ENCODE measurements at places on chromosomes 6 and 20. TPM values are rescaled to one million over a fixed set of nuclear protein-coding genes. Genes with fewer than 3 reads are reported as not detected.

- no peaks in the 10 kb centered on the region for H3K27me3 ChIP-seq
- H3K4me1 ChIP-seq: peaks cover 17% of the 10 kb centered on the region
- no peak overlapping the region for H3K27ac ChIP-seq
- no peak for DNase-seq
Observed at GRCh38 chr20:1463971-1464570, 2.6 kb downstream of the NSFL1C start.

DNA sequence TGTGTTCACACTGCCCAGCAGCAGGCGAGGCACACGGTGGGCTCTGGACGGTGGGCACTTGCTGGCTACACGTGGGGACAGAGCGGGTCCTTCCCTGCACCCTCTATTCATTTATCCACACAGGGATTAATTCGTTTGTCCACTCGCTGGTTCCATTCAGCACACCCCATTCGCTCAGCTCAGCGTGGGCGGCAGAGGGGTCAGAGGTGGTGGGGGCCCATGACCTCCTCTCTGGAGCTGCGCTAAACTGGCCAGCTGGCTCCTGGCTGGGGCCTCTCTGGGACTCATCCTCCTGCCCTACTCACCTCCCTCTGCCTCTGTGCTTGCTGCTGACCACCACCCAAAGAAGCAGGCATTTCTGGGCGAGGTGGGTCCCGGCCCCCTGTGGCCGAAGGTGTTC is 21.4 kb upstream of the RBBP8NL start:
- H3K4me1 ChIP-seq: no peaks in the 10 kb centered on the region
- H3K4me3 ChIP-seq: no peak overlapping the region
- H3K27ac ChIP-seq: no peak overlapping the region
- H3K36me3 ChIP-seq: no peaks in the 10 kb centered on the region
- peaks cover 89% of the 10 kb centered on the region for H3K27me3 ChIP-seq
- DNase-seq: no peak

DNA sequence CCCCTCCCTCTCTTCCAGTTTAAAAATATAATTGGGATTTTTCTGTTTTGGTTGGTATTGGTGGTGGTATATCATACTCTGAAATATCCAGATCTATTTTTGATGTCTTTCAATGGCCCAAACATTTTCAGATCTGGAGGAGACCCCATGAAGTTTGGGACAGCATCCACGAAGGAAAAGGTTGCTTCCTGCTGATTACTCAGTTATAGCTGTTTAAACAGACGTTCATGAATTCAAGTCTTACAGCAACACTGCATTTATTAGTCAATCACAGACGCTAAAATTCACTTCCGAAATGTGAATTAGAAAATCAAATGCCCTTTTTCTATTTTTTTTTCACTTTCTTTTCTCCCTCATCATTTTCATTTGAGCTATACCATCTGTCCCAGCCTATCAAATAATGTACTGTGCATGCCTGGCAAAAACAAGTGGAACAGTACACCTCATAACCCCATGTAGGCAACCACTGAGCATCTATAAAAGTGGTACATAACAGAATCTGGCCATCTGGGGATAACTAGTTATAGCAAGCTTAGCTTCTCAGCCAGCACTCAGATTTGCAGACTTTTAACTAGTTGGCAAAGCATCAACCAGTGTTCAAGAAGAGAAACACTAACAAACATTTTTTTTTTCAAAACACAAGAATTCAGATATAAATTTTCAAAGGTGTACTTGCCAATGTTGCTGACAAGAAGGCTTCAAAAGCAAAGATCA is 124.5 kb downstream of the HIVEP2 start:
- no peak for DNase-seq
- no peak overlapping the region for H3K27ac ChIP-seq
- no peaks in the 10 kb centered on the region for H3K4me1 ChIP-seq
- H3K36me3 ChIP-seq: 0 out of 2 replicates have a peak, but pooled peaks cover 6% of the 10 kb centered on the region

DNA sequence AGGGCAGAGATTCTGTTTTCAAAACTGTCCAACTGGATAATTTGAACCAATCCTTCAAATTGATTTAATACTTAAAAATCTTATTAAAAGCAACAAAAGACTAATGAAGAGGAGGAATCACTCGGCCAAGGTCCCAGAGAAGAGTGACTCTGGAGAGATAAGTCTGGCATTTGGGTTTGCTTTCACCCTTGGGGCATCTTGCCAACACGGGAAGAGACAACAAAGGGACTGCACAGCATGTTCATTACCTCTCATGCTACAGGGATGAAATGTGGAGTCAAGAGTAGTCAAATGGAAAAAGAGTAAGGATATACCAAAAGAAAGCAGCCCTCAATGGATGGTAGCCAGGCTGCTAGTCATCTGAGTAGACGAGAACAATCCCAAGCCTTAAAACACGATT is 68.2 kb downstream of the KHDRBS2 start:
- H3K36me3 ChIP-seq: no peaks in the 10 kb centered on the region
- H3K4me1 ChIP-seq: no peaks in the 10 kb centered on the region
- DNase-seq: no peak
- H3K27ac ChIP-seq: no peak overlapping the region

DNA sequence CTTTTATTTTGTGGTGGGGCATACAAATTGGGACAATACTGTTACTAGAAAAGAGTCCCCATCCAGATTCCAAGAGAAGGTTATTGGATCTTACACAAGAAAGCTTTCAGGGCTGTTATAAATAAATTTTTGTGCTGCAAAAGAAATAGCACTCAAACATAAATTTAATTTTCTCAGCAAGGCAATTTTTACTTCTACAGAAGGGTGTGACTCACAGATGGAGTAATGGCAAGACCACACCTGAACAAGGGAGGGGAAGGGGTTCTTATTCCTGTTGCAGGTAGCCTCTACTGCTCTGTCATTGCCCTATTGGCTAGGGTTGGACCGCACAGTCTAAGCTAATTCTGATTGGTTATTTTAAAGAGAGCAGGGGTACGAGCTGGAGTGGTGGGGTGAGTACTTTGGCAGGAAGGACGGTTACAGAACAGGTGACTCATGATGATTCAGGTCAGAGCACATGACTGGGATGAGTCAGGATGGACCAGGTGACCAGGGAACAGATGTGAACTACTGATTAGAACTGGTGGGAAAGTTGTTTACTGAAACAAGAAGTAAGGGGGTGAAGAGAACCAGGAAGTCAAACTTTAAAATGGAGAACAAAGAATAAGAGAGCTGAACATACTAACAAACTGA is 41.1 kb downstream of the CNR1 start:
- H3K4me3 ChIP-seq: no peak overlapping the region
- H3K4me1 ChIP-seq: no peaks in the 10 kb centered on the region
- H3K36me3 ChIP-seq: no peaks in the 10 kb centered on the region
- DNase-seq: no peak

DNA sequence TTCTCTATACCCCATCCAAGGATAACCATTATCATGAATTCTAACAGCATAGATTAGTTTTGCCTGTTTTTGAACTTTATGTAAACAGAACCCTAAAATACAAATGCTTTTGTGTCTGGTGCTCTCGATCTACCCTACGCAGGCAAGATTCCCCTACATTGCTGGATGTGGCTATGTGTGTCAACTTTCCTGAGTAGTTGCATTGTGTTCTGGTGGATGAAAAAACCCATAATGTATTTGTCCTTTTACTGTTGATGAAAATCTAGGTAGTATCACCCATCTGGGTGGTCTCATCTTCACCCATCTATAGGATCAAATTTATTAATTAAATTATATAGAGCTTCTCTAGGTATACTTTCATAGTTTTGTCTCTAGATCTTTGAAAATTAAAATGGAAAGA is 211.7 kb downstream of the ANKRD60 start:
- H3K4me1 ChIP-seq: peaks cover 84% of the 10 kb centered on the region
- H3K36me3 ChIP-seq: no peaks in the 10 kb centered on the region
- no peaks in the 10 kb centered on the region for H3K27me3 ChIP-seq
- H3K4me3 ChIP-seq: no peak overlapping the region
- peak overlapping the region; percentile 93 for H3K27ac ChIP-seq
- DNase-seq: no peak

DNA sequence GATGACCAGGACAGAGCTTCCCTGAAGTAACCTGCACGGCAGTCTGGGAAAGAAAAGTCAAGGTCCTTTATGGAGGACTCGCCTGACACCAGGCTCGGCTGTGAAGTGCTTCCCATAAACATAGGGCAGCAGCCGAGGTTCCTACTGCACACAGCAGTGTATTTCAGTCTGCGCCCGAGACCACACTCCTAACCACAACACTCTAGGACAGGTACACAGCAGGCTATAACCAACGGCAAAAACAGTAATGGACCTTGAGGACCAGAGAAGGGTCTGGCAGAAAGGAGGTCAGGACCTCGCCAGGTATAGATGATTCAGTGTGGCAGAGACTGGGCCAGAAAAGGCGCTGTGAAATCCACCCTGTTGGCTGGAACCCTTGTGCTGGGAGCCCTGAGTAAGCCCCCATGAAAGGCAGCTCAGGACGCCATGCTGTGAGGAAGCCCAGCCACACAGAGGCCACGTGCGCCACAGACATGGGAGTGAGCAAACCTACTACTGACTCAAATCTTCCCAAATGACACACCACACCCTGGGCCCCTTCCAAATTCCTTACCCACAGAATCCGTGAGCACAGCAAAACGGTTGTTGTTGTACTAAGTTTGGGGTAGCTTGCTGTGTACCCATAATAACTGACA is 129.6 kb upstream of the CST7 start:
- no peak for DNase-seq
- H3K4me1 ChIP-seq: no peaks in the 10 kb centered on the region
- no peak overlapping the region for H3K27ac ChIP-seq
- H3K27me3 ChIP-seq: 0 out of 2 replicates have a peak, but pooled peaks cover 3% of the 10 kb centered on the region

DNA sequence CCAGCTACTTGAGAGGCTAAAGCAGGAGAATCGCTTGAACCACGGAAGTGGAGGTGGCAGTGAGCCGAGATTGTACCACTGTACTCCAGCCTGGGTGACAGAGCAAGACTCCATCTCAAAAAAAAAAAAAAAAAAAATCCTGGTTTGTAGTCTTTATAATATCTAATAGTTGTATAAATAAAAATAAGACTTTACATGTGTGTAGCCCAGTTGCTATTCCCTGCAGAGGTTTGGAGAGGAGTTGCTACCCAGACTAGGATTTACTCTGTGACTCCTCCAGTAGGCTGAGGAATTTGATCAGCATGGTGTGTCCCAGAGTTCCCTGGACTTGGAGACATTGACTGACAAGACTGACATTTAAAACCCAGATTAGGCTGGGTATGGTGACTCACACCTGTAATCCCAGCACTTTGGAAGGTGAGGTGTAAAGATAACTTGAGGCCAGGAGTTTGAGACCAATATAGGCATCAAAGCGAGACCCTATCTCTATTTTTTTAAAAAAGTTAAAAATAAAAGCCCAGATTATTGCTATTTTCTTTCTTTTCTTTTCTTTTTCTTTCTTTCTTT is 10.2 kb downstream of the CHMP4B start:
- no peak for DNase-seq
- H3K4me1 ChIP-seq: peaks cover 19% of the 10 kb centered on the region
- peaks cover 23% of the 10 kb centered on the region for H3K36me3 ChIP-seq
- H3K27me3 ChIP-seq: no peaks in the 10 kb centered on the region

DNA sequence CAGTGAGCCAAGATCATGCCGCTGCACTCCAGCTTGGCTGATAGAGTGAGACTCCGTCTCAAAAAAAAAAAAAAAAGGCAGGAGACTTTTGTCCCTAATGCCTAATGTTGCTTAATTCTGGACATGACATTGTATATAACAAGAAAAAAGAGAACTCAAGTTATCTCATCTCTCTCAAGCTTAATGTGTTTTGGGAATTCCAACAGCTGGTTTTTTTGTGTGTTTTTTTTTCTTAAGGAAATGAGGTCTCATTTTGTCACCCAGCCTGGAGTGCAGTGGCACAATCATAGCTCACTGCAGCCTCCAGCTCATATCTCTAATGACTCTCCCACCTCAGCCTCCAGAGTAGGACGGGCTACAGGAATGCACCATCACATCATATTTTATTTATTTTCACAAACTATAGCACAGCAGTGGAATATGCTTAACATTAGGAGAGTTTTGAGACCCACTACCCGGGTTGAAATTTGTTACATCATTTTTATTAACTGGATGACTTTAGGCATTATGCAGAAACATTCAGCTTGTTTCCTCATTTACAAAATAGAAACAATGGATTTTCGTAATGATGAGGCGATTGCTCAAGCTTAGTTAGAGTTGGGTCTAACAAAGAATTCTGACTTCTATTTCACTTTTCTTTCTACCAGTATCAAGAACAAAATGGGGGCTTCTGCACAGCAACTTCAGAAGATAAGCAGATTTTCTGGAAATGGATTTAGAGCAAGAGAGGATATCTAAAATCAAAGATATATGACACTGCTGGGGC is 104.1 kb upstream of the BTN3A2 start:
- H3K4me3 ChIP-seq: no peak overlapping the region
- no peaks in the 10 kb centered on the region for H3K36me3 ChIP-seq
- DNase-seq: no peak
- H3K27ac ChIP-seq: no peak overlapping the region

DNA sequence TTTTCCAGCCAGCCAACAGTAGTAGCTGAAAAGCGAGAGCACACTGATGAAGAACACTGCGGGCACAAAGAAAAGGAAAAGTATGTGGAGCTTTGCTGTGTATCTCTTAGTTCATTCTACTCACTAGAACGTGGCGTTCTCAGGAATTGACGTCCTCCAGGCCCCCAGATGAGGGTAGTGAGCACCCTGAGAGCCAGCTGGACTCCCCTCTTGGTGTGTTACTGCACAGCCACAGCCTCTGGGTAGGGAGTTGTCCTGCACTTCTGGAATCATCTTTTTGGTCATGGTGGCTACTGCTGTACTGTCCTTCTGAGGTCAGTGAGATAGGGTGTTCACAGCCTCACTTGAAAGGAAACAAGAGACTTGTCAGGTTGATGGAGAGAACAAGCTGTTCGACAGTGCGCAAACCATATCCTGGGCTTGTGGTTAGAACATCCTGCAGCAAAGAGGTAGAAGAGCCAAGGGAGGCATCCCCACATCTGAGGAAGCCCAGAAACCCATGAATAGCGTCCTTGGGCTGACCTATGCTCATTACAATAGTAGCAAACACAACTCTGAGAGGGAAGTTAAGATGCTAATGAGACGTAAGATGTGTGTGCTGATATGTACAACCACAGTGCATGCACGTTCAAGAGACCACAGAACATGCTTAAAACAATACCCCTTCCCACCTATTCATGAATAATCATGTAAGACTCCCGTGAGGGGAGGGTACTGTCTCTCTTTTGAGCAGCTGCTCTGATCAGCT is 14.6 kb upstream of the HLA-F start:
- H3K4me3 ChIP-seq: no peak overlapping the region
- no peak for DNase-seq
- H3K4me1 ChIP-seq: no peaks in the 10 kb centered on the region
- no peak overlapping the region for H3K27ac ChIP-seq

The DEFB124 gene
- total RNA-seq: not detected

The OR11A1 gene
- not detected for total RNA-seq

The GPLD1 gene
- total RNA-seq: 1.7 TPM

The CST4 gene
- 0.78 TPM for total RNA-seq

The PTPN1 gene
- 46.3 TPM for total RNA-seq

The LRFN2 gene
- not detected for total RNA-seq
